ENCODE measurements at places on chromosomes 4 and X. TPM values are rescaled to one million over a fixed set of nuclear protein-coding genes. Genes with fewer than 3 reads are reported as not detected.

Gene HERC5
- 3.3 TPM for total RNA-seq

DNA sequence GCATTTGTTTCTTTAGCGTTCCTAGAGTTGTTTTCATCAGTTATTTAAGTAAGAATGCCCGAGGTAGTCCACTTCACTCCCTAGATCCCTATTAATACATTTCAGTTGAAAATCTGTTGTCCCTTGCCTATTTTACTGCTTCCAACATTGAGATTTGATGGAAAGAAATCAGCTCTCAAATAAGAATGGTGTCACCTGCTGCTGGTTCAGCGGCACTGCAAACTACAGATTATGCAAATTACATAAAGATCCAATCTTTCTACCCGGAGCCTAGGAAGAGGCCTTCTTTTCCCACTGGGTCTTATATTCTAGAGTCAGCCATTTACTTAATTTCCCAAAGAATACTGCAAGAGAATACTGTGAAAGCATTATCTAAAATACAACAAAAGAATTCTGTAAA lies 597.6 kb upstream of the MAGEB2 start:
- no peaks in the 10 kb centered on the region for H3K4me1 ChIP-seq
- no peaks in the 10 kb centered on the region for H3K27me3 ChIP-seq
- H3K4me3 ChIP-seq = no peak overlapping the region
- no peaks in the 10 kb centered on the region for H3K36me3 ChIP-seq

DNA sequence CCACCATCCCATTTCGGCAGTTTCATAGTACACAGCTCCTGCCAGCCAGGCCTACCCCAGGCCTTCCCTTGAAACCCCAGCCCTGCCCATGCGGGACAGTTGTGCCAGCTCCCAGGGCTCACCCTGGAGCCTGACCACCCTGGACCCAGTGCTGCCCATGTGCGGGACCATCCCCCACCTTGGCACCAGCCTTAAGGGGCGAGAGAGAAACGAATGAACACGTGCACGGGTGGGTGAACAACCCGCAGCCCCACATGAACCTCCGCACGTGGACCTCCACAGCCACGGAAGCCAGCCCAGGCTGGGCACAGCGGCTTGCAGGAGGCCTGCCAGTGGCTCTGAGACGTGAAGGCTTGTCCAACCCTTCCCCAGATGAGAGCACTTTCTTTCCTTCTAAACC lies 76.0 kb upstream of the MXD4 start:
- H3K27me3 ChIP-seq = no peaks in the 10 kb centered on the region
- H3K4me3 ChIP-seq = no peak overlapping the region
- DNase-seq = no peak
- H3K27ac ChIP-seq = no peak overlapping the region
- no peaks in the 10 kb centered on the region for H3K36me3 ChIP-seq

Gene DMP1
- total RNA-seq = not detected

- no peak overlapping the region for H3K27ac ChIP-seq
- no peaks in the 10 kb centered on the region for H3K4me1 ChIP-seq
- H3K4me3 ChIP-seq = no peak overlapping the region
- no peak for DNase-seq
- H3K27me3 ChIP-seq = no peaks in the 10 kb centered on the region
Measured at GRCh38 chr4:11843927-11844326, 415.2 kb upstream of the HS3ST1 start.

DNA sequence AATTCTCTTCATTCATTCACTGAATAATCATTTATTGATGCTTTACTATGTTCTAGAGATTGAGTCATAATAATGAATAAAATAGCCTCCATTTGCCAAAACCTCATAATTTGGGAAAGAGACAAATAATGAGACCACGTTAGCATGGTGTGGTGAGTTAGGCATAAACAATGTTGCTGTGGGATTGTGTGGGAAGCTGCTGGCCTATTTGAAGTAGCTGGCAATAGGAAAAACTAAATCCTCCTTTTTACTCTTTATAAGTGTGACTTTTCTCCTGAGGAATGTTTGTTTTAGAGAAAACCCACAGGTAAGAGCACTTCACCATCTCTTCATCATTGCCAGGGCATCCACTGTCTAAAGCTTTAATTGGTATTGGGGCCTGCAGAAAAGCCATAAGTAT lies 95.3 kb downstream of the AREG start:
- no peak overlapping the region for H3K4me3 ChIP-seq
- peak; percentile 92 for DNase-seq
- H3K4me1 ChIP-seq = no peaks in the 10 kb centered on the region
- no peaks in the 10 kb centered on the region for H3K36me3 ChIP-seq

- H3K27me3 ChIP-seq = no peaks in the 10 kb centered on the region
- no peak overlapping the region for H3K4me3 ChIP-seq
- no peak overlapping the region for H3K27ac ChIP-seq
- peak; percentile 27 for DNase-seq
- no peaks in the 10 kb centered on the region for H3K36me3 ChIP-seq
Measured at GRCh38 chr4:78653655-78654054, 102.1 kb downstream of the ANXA3 start.

DNA sequence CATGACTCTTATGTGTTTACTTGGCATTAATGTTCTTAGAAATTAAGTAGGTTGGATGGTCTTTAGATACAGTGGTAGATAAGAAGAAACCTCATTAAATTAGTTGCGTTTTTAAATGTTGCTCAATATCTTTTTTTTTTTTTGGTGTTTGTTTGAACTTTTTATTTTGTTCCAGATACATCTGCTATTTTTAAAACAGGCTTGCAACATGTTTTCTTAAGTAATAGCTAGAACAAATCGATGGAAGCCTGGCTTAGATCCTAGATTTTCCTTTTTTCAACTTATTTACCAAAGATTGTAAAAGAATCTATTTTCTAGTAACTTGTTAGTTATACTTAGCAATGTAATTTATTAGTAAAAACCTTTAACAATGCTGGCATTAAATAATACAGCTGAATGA lies 9.3 kb downstream of the CNKSR2 start:
- H3K27ac ChIP-seq = no peak overlapping the region
- no peak overlapping the region for H3K4me3 ChIP-seq
- DNase-seq = no peak
- H3K27me3 ChIP-seq = no peaks in the 10 kb centered on the region
- H3K36me3 ChIP-seq = no peaks in the 10 kb centered on the region
- no peaks in the 10 kb centered on the region for H3K4me1 ChIP-seq

Gene CXorf65
- not detected for total RNA-seq

All from fibroblast of lung (primary cell).